ENCODE measurements at places on chromosomes 16 and 17.

- DNase-seq = no peak
Measured at GRCh38 chr17:46078675-46079074, 79.6 kb downstream of the STH start.

- DNase-seq = no peak
Measured at GRCh38 chr16:24819462-24820040, 26.2 kb upstream of the SLC5A11 start.

- DNase-seq = no peak
Measured at GRCh38 chr16:7316281-7316888, 16.3 kb upstream of the RBFOX1 start.

DNA sequence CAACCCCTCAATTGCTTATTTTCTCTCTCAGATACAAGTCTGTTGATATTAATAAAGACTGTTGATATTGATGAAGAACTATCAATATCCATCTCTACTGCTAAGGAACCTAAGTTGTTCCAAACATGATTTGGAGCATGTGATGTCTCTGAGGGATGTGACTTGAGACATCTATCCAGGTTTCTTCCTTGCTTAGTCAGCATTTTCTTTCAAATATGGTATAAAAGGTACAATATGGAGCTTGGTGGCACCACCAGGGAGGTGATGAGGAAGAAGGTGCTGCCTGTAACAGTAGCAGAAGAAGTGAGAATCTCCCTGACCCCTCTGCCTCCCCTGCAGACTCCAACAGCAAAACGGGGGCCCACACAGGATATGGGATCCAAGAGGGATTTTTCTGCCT is 329.0 kb downstream of the MAF start:
- no peak for DNase-seq

GRCh38 chr16:83799336-83799735 is 8.4 kb upstream of the HSBP1 start:
- DNase-seq = no peak

GRCh38 chr17:58097384-58098088 is 14.3 kb downstream of the DYNLL2 start:
- DNase-seq = no peak

- DNase-seq = no peak
Measured at GRCh38 chr17:34369571-34369970, 6.5 kb upstream of the CCL1 start.

- no peak for DNase-seq
Measured at GRCh38 chr17:18143044-18143936, 34.7 kb downstream of the MYO15A start.

DNA sequence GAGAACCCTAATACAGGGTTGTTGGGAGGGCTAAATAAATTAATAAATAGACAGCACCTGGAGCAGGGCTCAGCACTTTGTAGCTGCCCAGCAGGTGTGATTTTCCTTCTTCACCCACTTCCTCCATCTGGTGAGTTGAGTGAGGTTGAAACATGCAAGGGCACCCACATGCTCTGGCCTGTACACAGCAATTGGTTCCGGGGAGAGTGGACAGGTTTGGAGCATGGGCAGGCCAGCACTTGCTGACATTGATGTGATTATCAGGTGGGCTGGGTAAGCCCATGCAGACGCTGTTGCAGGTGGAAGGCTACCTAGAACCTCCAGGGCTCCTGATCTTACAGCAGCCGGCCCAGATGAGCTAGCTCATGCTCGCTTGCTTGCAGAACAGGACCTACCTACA is 1.3 kb upstream of the MRTFB start:
- DNase-seq = no peak

- DNase-seq = no peak
Measured at GRCh38 chr16:79419148-79419547, 181.4 kb downstream of the MAF start.

GRCh38 chr16:73067671-73068540 is 20.0 kb upstream of the ZFHX3 start:
- DNase-seq = no peak

GRCh38 chr17:7820231-7820630 is 13.8 kb upstream of the KDM6B start:
- DNase-seq = no peak

GRCh38 chr17:79041723-79042420 is 17.9 kb downstream of the C1QTNF1 start:
- no peak for DNase-seq

GRCh38 chr17:81118308-81119221 is 46.7 kb upstream of the PVALEF start:
- no peak for DNase-seq

Measured in NCI-H524 (cell line).